Pancreas (tissue), 10 donors: ENCODE measurements at places on chromosomes 6 and 20. TPM values are rescaled to one million over a fixed set of nuclear protein-coding genes. Genes with fewer than 3 reads are reported as not detected.
A peak's percentile ranks its signal among the peaks of the same experiment; 100 is the strongest.

Gene SLC13A3
- total RNA-seq: 7.4 TPM

- no peaks in the 10 kb centered on the region for H3K36me3 ChIP-seq
- H3K4me3 ChIP-seq: no peak overlapping the region
- H3K27me3 ChIP-seq: no peaks in the 10 kb centered on the region
- DNase-seq: no peak
These were observed 62.7 kb downstream of the COL12A1 start for GRCh38 chr6:75143191-75143590.

Gene HLA-G
- 0.12 TPM for total RNA-seq

DNA sequence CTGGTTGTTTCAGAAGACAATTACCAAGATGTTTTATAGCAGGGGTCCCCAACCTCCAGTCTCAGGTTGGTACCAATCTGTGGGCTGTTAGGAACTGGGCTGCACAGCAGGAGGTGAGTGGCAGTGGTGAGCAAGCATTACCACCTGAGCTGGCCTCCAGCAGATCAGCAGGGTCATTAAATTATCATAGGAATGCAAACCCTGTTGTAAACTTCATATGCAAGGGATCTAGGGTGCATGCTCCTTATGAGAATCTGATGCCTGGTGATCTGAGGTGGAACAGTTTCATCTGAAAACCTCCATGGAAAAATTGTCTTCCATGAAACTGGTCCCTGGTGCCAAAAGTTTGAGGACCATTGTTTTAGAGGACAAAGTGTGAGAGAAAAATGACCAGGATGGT, 240.6 kb downstream of the GRM1 start:
- no peaks in the 10 kb centered on the region for H3K36me3 ChIP-seq
- no peaks in the 10 kb centered on the region for H3K4me1 ChIP-seq
- H3K4me3 ChIP-seq: no peak overlapping the region

- DNase-seq: no peak
- no peak overlapping the region for H3K4me3 ChIP-seq
- H3K4me1 ChIP-seq: no peaks in the 10 kb centered on the region
- peak overlapping the region; percentile 21 for H3K27ac ChIP-seq
- H3K27me3 ChIP-seq: no peaks in the 10 kb centered on the region
These were observed 110.4 kb downstream of the RIN2 start for GRCh38 chr20:19868441-19868840.

DNA sequence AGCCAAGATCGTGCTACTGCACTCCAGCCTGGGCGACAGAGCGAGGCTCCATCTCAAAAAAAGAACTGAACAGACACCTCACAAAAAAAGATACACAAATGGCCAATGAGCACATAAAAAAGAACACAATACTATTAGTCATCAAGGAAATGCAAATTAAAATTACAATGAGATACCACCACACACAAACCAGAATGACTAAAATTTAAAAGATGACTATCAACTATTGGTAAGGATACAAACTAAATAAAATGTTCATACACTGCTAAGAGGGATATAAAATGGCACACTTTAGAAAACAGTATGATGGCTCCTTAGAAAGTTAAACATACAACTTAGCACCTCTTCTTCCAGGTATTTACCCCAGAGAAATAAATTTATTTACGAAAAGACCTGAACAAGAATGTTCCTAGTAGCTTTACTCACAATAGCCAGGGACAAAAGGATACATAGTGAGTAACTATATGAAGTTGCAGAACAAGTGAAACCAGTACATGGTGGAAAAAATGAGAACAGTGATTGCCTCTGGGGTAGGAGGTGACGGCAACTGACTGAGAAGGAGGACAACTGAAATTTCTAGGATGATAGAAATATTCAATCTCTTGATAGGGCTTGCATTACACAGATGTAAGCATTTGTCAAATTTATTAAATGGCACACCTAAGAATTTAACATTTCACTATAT, 53.2 kb downstream of the FAM8A1 start:
- no peaks in the 10 kb centered on the region for H3K36me3 ChIP-seq

DNA sequence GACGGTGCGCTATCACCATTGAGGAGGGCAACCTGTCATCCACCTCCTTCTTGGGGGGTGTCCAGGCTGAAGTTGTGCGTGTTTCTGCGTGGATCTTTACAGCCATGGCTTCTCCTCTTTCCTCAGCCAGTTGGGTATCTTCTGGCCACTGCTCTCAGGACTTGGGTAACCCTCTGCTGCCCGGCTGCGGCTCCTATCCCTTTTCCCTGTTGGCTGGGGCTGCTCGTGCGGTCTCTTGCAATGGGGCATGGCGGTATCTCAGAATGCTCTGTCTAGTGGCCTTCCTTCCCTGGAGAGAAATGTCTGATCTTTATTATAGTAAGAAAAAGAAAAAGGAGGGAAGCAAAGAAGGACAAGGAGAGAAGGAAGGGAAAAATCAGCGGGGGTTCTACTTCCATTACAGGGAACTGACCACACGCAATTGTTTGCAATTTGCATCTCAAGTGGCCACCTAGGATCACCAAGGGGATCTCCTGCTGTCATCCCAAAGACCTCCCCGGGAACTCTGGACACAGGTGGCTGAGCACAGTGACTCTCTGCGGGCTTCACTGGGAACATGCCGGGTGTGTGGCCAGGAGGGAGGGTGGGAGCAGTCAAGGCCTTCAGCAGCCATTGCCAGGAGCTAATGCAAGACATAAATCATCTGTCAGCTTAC, 60.8 kb downstream of the NPEPL1 start:
- H3K36me3 ChIP-seq: no peaks in the 10 kb centered on the region
- H3K4me1 ChIP-seq: no peaks in the 10 kb centered on the region
- DNase-seq: no peak

- no peaks in the 10 kb centered on the region for H3K27me3 ChIP-seq
- peaks cover 10% of the 10 kb centered on the region for H3K36me3 ChIP-seq
- H3K4me3 ChIP-seq: no peak overlapping the region
These were observed 75.1 kb downstream of the SNX9 start for GRCh38 chr6:157898169-157898568.

GRCh38 chr6:132247381-132248159, 153.7 kb downstream of the MOXD1 start:
- DNase-seq: no peak
- H3K4me1 ChIP-seq: no peaks in the 10 kb centered on the region
- H3K27ac ChIP-seq: no peak overlapping the region
- no peaks in the 10 kb centered on the region for H3K27me3 ChIP-seq

- no peak for DNase-seq
- no peak overlapping the region for H3K4me3 ChIP-seq
- H3K27ac ChIP-seq: no peak overlapping the region
- H3K4me1 ChIP-seq: no peaks in the 10 kb centered on the region
- H3K36me3 ChIP-seq: peaks cover 7% of the 10 kb centered on the region
These were observed 9.1 kb downstream of the KIZ start for GRCh38 chr20:21134883-21135493.

DNA sequence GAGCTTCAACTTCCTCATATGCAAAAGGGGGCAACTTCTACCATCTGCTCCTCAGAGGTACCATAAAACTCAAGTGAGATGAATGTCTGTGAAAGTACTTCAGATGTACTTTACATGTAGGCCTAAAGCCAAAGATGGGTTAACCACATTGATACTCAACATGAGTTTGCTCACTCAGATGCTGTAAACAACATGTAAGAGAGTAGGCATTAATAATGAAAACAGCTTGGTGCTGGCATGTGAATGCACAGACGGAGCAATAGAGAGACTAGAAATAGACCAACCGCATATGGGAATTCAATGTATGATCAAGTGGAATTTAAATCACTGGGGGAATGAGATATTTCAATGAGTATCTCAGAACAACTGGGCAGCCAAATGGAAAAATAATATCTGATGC, 143.8 kb upstream of the CDYL start:
- H3K27me3 ChIP-seq: no peaks in the 10 kb centered on the region
- H3K4me3 ChIP-seq: no peak overlapping the region
- H3K4me1 ChIP-seq: no peaks in the 10 kb centered on the region
- DNase-seq: no peak
- H3K27ac ChIP-seq: no peak overlapping the region

GRCh38 chr6:166786704-166787293, 159.7 kb upstream of the RPS6KA2 start:
- DNase-seq: no peak
- H3K27me3 ChIP-seq: no peaks in the 10 kb centered on the region
- no peak overlapping the region for H3K27ac ChIP-seq
- no peaks in the 10 kb centered on the region for H3K4me1 ChIP-seq
- H3K36me3 ChIP-seq: no peaks in the 10 kb centered on the region

Gene KCNG1
- 1.2 TPM for total RNA-seq

DNA sequence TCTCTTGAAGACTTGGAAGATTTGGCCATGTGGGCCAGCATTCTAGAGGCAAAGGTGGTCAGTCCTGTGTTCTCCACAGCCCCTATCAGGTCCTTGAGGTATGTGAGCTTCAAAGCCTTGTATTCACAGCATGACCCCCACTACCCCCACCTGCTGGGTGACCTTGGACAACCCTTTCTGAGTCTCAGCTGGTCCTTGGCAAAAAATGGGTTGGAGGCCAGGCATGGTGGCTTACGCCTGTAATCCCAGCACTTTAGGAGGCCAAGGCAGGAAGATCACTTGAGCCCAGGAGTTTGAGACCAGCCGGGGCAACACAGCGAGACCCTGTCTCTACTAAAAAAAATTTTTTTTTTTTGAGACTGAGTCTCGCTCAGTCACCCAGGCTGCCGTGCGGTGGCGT, 42.6 kb downstream of the UBE2V1 start:
- H3K27me3 ChIP-seq: no peaks in the 10 kb centered on the region
- no peak overlapping the region for H3K27ac ChIP-seq
- H3K4me1 ChIP-seq: no peaks in the 10 kb centered on the region
- no peak overlapping the region for H3K4me3 ChIP-seq

DNA sequence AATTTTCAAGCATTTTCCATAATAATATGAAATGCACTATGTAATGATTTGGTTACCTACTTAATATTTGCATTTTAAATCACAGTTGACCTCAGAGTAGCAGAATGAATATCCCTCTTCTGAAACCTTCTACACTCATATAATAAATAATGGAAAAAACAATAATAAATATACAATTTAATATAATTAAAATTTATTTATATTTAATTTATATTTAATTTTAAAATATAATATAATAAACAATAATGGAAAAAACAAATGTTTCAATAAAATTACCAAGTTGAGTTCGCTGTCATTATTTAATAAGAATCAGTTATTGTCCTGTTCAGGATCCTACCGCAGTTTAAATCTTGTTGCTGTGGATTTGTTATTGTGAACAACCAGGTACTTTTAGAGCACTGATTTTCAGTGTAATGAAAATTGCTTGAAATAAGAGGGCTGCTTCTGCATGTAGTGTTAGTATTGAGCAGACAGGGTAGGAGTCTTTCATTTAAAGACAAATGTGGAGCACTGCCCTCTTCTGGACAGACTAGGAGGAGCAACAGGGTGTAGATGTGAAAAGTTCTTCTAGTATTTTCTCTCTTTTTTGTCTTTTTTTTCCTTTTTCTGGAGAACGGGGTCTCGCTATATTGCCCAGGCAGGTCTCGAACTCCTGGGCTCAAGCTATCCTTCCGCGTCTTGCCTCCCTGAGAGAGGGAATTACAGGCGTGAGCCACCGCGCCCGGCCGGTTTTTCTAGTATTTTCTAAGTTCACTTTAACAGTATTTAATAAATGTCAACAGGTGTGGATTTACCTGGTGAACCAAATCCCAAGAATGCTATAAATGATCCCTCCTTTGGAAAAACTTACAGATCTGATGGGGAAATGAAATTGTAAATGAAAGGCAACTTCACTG, 13.6 kb downstream of the TRAPPC3L start:
- no peaks in the 10 kb centered on the region for H3K27me3 ChIP-seq
- no peak overlapping the region for H3K27ac ChIP-seq
- DNase-seq: no peak
- no peaks in the 10 kb centered on the region for H3K4me1 ChIP-seq

Gene TSHZ2
- total RNA-seq: 2.4 TPM

Gene MANEA
- 5.7 TPM for total RNA-seq

Gene ULBP2
- 0.37 TPM for total RNA-seq

- H3K36me3 ChIP-seq: no peaks in the 10 kb centered on the region
- H3K4me1 ChIP-seq: no peaks in the 10 kb centered on the region
- H3K27ac ChIP-seq: no peak overlapping the region
- no peak overlapping the region for H3K4me3 ChIP-seq
These were observed 197.4 kb downstream of the PTPRK start for GRCh38 chr6:128323011-128323410.

DNA sequence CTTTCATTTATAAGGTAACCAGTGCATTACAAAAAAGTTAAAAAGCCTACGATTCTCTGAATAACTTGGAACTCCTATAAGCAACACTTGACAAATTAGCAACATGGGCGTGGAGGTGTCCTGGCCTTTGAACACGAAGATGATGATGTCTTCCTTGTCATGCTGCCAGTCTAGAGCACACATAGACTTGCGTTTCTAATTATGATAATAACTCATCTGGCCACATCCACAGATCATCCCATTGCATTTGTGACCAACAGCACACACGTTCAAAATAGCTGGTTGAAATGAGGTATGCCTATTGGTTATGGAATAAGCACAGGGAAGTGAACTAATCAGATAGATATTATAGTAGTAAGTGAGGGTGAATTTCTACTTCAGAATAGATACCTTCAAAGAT, 608.9 kb downstream of the PRKN start:
- H3K4me1 ChIP-seq: no peaks in the 10 kb centered on the region
- no peaks in the 10 kb centered on the region for H3K27me3 ChIP-seq
- H3K27ac ChIP-seq: no peak overlapping the region

Gene DSP
- 110 TPM for total RNA-seq

- peak overlapping the region; percentile 2 for H3K4me3 ChIP-seq
- no peak for DNase-seq
- no peaks in the 10 kb centered on the region for H3K27me3 ChIP-seq
- H3K27ac ChIP-seq: no peak overlapping the region
These were observed 56.4 kb upstream of the DUSP22 start for GRCh38 chr6:235763-236360.

Gene ZNFX1
- total RNA-seq: 15.7 TPM

Gene FGD2
- total RNA-seq: 6.4 TPM

GRCh38 chr6:119313937-119314884, 35.4 kb downstream of the MAN1A1 start:
- no peak for DNase-seq
- no peaks in the 10 kb centered on the region for H3K4me1 ChIP-seq
- peak overlapping the region; percentile 9 for H3K27ac ChIP-seq
- H3K36me3 ChIP-seq: no peaks in the 10 kb centered on the region

DNA sequence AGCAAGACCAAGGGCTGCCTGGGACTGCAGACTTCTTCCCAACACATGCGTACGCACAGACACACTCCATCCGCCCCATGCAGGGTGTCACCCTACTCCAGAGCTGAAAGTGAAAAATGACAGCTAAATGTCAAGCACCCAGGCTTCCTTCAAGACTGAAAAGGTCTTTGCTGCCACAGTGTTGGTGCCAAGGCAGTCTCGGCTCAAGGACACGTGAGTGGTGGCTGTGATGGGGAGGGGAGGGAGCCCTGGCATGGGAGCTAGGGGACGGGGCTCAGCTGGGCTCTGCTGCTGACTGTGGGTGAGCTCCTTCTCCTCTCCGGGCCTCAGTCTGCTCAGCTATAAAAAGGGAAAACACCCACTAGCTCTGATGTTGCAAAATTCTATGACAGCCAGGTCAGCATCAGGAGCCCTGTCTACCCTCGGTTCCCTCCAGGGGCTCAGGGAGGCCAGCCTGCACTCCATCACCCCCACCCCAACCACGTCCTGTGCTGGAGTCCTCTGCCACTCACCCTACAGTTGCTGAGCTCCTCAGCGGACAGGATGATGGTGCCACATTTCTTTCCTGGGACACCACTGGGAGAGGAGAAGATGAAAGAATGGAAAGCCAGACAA, 47.6 kb downstream of the CPNE5 start:
- no peak overlapping the region for H3K4me3 ChIP-seq
- DNase-seq: no peak
- H3K36me3 ChIP-seq: no peaks in the 10 kb centered on the region

Gene PTCRA
- not detected for total RNA-seq

Gene ZNF831
- 0.20 TPM for total RNA-seq
